Hematopoietic multipotent progenitor cell (in vitro differentiated cells): ENCODE measurements at places on chromosomes 5 and 9.

DNA sequence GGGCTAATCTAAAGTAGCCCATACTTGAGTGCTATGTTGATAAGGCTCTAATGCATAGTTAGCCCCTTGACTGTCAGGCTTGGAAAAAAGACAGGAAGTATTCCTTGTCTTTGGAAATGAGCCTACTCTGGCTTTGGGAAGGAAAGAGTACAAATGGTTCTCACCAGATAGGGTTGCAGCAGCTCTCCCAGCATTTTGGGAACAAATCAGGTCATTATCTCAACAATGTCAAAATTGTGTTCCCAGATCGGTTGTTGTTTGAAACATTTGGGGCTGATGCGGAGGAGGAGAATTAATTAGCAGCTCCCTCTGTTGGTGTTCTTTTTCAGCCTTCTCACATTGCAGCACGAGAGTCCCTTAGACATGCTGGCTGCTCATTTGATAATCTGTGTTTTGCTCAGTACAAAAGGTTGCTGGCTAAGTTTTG is 294.7 kb upstream of the DMRT1 start:
- DNase-seq, result peak; percentile 7

DNA sequence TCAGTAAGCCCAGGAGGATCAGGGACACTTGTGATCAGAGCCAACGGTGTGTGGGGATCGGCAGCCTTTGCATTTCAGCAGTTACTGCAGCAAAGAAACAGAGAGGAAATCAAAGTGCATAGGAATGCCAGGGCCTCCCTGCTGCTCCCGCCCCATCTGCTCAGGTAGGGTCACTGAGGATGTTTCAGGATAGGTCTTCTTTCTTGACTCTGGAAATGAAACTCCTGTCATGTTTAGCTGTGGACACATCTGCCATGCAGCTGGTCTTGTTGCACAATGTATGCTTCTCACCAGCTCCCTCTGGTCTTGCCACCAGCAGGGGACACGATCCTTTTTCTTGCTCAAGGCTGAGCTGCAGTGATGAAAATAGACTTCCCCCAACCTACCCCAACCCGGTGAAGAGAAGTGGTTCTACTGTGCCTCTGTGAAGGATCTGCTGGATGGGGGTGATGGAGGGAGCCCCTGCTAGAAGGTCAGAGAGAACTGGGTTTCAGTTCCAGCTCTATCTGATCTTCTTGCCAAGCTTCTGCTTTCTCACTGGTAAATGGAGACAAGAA is 185.2 kb upstream of the KLF4 start:
- DNase-seq, result peak; percentile 4

DNA sequence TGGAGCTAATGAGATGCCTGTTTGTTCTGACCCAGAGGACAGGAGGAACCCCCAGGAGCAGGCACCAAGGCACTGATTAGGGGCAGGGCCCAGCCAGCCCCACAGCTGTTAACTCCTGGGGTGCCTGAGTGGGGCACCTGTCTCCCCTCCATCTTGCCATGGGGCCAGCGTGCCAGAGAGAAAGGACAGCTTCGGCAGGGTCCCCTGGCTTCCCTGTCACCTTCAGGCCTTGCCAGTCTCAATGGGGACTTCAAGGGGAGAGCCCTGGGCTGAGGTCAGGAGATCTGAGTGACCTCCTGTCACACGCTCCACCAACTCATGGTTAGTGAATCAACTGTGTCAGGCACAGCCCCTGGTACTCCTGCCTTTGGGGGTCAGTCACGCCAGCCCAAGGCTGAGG is 152.7 kb upstream of the MVB12B start:
- DNase-seq, result no peak

DNA sequence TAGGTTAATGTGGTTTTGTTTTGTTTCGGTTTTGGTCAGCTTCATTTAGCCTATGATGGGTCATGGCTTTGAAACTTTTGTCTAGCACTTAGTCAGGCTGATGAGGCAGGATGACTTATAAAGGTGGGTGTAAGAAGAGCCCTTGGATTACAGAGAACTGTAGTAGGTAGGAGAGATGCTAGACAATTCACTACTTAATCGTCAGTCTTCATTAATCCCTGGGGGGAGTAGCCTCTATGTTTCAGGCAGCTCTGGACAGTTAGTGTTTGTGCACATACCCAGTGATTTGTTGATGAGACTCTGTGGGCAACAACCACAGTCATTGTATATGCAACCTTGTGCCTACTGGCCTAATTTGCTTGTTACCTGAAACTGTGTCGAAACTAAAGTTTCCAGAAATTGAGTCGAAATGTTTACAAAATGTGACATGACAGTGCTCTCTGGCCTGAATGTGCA is 113.3 kb downstream of the MTREX start:
- DNase-seq, result no peak

GRCh38 chr9:126880947-126881332 is 20.5 kb downstream of the ZBTB34 start:
- no peak for DNase-seq

DNA sequence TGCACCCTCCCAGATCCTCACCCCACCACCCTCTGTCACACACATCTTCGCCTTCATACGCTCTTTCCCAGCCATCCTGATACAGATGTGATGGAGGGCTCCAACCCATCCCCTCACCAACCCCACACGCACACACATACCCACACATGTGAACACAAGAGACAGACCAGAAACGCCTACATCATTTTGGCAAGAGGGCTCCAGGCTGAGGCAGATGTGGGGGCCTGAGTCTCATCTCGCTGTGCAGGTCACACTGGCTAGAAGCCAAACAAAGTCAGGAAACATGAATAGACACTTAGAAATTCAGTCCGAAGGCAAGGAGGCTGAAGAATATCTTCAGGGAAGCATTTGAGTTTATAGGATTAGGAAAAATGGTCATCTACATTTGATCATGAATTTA is 6.2 kb downstream of the PRDM12 start:
- no peak for DNase-seq

- DNase-seq, result no peak
Measured at GRCh38 chr9:80305136-80305535, 733.4 kb downstream of the TLE4 start.

GRCh38 chr5:71832812-71833715 is 114.0 kb downstream of the CARTPT start:
- no peak for DNase-seq

DNA sequence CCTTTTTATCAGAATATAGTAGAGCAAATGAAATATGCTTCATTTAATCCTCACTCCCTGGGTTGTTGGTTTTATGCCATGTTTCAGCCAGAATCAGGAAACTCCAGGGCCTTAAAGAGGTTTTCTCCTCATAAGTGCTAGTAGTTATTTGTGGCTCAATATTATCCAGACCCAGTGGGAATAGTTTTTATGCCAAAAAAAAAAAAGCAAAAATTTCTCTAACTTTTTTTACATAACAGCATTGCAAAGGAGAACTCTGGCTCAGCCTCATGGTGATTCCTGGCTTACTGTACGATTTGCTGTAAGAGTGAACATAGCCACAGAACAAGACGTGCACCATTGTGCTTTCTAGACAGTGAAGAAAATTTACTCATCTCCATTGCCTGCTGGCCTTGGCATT is 232.5 kb downstream of the PJA2 start:
- DNase-seq, result no peak

- no peak for DNase-seq
Measured at GRCh38 chr9:110975969-110976368, 62.3 kb downstream of the LPAR1 start.
